Fibroblast of villous mesenchyme (primary cell): ENCODE measurements at places on chromosomes 5 and 9. TPM values are rescaled to one million over a fixed set of nuclear protein-coding genes. Genes with fewer than 3 reads are reported as not detected.

COL15A1 gene
- 1.7 and 19.0 TPM in 2 replicates for total RNA-seq

GRCh38 chr5:171707442-171707792 lies 78.2 kb upstream of the SMIM23 start:
- no peak for DNase-seq

ACSL6 gene
- total RNA-seq = 0.43 TPM in 1 of 2 replicates, not detected in the other

DNA sequence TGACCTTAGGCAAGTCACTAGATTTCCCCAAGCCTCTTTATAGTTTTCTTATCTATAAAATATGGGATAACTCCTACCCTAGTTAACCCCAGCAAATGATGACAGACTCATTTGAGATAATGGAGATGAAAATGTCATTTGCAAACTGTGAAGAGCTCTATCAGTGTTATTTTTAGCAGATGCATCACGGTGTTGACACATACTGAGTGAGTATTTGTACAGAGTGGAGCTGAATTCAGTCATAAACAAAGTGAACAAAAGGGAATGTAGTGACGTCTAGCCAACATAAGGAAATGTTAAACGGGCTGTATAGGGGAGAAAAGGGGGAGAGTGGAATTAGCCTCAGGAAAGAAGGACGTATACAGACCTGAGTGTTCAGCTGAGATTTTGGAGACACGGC lies 75.9 kb downstream of the NMUR2 start:
- DNase-seq = no peak

DNA sequence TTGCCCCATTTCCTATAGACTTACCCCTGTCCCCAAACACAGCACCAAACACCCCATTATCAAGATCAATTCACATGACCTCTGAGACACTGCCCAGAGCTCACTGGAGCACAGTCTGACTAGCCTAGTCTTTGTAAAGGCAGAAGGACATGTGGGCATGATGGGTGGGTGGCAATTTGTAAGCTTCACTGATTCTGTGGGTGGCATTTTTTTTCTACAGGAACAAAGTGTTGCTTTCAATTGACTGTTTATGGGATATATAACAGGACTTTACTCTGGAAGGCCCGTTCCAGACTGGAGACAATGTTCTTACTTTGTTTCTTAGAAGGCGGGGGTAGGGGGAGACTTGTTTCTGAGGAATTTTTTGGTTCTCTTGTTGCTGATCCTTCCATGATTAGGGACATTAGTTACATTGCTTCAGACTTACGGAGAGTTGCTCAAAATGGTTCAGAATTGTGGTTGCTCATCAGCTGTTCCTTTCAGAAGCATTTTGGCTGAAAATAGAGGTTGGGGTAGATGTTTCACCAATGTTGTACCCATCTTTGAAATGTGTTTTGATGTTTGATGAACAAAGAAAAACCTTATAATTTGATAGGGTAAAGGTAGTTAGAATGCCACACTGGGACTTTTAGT lies 20.2 kb downstream of the NNT start:
- no peak for DNase-seq

CSF2 gene
- 0.43 TPM in 1 of 2 replicates, not detected in the other for total RNA-seq

GRCh38 chr9:134365791-134366222 lies 39.6 kb downstream of the RXRA start:
- peak; percentile 51 for DNase-seq

ZNG1F gene
- total RNA-seq = 6.5 and 7.1 TPM in 2 replicates

ELOVL7 gene
- under 0.01 TPM in 1 of 2 replicates, not detected in the other for total RNA-seq

DNA sequence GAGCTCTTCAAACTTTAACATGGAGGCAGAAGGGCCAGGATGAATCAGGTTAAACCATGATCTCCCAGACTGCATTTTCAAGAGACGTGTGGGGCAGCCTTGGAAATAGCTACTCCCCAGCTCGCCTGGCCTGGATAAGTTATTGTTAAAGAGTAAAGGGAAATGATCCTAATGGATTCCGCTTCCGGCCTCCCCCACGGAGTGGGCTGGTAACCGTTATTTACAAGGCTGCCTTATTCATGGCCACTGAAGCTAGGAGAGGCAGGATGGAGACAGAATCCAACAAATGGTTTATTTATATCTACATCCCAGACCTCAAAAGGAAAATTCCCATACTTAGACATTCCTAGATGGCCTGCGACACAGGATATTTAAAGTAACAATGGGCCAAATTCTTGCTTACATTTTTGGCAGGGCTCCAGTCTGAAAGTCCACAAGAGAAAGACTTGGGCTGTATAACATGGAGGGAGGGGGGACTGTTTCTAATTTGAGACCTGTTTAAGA lies 27.9 kb downstream of the SPRY4 start:
- peak; percentile 58 for DNase-seq

- DNase-seq = peak; percentile 68
Observed at GRCh38 chr5:104646416-104646815, 1083.8 kb upstream of the NUDT12 start.
